Activated effector memory CD4-positive, alpha-beta T cell treated with anti-CD3 and anti-CD28 coated beads, Interleukin-2, amount 50 U/mL, for 16 hours (primary cell): ENCODE measurements at places on chromosomes 6 and 20.

- peak; percentile 62 for DNase-seq
Measured at GRCh38 chr20:63701329-63702035, 5.0 kb downstream of the TNFRSF6B start.

GRCh38 chr6:11969092-11969491 lies 43.0 kb upstream of the HIVEP1 start:
- no peak for DNase-seq

DNA sequence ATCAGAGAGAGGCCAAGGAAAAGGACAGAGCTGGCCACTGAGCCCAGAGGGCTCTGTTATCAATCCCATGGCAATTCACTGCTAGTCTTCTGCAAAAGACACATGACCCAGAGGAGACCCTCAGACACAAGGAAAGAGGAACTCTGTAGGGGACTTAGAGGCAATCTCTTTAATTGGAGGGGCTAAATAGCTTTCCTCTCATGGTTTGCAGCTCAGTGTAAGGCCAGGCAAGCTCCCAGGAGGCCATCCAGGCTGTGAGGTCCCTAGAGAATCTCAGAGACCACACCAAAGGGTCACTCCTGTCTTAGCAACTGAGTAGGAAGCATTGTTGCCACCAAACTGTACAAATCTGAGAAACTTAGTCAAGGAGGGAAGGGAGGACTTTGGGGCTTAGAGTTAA lies 10.0 kb upstream of the HLA-DOA start:
- no peak for DNase-seq

DNA sequence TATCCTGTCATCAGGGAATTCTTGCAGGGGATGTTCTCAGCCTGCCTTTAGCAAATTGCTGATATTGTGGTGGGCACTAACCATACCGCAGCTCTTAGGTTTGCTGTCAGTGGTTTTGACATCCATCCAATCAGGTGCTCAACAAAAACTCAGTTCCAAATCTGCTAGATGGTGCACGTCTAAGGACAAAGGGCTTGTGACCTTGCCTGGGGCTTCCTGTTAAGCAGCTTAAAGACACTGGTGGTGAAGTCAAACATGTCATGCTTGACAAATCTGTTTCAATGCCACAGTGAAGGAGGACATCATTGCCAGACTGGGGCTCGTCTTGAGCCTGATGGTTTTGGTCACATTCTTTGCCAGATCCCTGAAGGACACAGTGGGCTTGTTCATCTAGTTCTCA lies 179.8 kb upstream of the NOX3 start:
- DNase-seq: no peak

DNA sequence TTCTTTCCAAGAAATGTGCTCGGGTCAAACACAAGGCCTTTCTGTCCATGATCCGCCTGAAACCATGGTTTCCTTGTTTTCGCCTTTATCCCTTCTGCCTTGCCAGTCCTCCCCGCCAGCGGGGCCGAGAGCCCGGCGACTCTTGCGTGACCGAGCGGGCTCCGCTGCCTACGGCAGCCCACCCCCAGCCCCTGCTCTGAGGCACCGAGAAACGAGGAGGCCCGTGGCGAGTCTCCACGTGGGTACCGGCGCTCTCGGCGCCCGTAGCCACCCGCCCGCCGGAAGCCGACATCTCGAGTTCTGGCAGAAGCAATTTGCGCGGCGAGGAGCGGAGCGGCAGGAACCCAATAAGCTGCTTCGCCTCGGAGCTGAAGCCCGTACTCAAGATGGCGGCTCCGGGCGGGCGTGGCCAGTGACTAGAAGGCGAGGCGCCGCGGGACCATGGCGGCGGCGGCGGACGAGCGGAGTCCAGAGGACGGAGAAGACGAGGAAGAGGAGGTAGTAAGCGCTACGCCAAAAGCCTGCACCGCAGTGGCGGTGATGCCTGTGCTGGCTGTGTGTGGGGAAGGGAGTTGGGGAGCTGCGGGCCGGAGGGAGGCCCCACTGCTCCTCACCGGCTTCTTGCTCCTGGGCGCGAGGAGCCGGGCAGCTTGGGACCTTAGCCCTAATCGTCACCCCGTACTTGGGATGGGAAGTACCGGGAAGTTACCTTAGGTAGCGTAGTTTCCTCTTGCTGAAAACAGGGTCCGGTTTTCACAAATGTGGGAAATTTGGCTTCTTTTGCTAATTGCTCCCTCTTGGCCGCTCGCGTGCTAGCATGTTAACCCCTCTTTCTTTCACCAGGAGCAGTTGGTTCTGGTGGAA lies at the start of gene GTF3C6:
GTF3C6 (plus strand) TSS at position 378 of the 864 bp plus-strand sequence; CDS start at position 442, 64 bp downstream.
- DNase-seq: peak; percentile 98

GRCh38 chr20:34083781-34084180 lies 28.3 kb downstream of the EIF2S2 start:
- DNase-seq: no peak

- DNase-seq: no peak
Measured at GRCh38 chr6:13371421-13372072, 43.2 kb upstream of the TBC1D7 start.

GRCh38 chr6:135850882-135851281 lies 619 bp upstream of the PDE7B start:
- DNase-seq: no peak

DNA sequence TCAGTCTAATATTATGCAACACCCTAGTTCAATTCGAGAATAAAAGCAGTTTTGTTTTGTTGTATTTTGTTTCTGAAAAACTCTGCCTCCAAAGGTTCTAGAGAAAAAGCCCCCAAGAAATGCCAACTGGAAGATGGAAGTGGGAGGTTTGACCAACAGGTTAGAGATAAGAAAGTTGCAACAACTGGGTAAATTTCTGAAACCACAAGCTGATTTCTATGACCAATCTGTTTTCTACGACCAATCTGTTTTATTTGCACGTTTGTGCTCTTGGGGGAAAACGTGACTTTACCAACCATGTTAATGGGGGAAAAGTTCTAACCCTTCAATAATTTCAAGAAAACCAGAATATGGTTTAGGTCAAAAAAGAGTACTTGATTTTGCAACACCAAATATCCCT lies 173.2 kb downstream of the PDE7B start:
- DNase-seq: no peak

GRCh38 chr20:60263725-60264709 lies 305.8 kb downstream of the CDH26 start:
- DNase-seq: no peak

DNA sequence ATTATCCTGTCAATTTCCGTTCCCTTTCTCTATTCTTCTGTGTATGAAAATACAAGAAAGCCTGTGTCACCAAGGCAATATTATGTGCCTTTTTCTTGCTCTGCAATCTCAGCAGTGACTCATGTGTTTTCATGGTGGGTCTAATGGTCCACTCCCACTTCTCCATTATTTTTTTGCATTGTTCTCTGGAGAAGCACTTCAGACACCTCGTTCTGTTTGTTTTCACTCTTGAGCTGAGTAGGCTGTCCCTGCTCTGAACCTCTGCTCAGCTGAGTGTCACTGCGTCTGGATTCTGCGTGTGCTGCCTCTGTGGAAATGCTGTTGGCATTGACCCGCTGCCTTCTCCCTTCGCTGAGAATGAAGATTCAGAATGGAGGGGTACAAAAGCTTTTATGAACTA lies 230.6 kb downstream of the TMEM242 start:
- no peak for DNase-seq

- no peak for DNase-seq
Measured at GRCh38 chr6:97009781-97010492, 85.4 kb downstream of the KLHL32 start.

DNA sequence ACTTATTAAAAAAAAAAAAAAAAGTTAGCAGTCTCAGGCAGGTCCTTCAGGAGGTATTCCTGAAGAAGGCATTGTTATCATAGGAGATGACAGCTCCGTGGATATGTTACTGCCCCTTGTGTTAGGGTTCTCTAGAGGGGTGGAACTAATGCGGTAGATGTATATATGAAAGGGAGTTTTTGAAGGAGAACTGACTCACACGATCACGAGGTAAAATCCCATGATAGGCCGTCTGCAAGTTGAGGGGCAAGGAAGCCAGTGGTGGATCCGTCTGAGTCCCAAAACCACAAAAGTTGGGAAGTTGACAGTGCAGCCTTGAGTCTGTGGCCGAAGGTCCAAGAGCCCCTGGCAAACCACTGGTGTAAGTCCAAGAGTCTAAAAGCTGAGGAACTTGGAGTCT lies 103.4 kb downstream of the TULP4 start:
- no peak for DNase-seq

DNA sequence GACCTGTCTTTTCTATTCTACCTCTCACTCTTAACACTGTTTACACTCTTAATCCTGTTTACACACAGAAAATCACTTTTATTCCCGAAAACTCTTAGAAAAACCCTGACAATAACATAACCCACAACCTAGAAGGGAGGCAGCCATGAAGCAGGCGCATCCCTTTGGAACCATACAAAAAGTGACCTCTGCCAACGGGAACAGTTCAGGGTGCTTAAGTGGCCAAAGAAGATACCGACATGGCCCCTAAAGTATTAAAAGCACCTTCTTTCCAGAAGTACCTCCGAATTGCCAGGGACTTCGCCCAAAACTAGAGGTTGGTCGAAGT lies 490 bp downstream of the MMUT start:
- no peak for DNase-seq

GRCh38 chr20:14454296-14454695 lies 116.9 kb upstream of the FLRT3 start:
- no peak for DNase-seq

GRCh38 chr20:1108437-1108920 lies 9.9 kb upstream of the PSMF1 start:
- DNase-seq: peak; percentile 83

DNA sequence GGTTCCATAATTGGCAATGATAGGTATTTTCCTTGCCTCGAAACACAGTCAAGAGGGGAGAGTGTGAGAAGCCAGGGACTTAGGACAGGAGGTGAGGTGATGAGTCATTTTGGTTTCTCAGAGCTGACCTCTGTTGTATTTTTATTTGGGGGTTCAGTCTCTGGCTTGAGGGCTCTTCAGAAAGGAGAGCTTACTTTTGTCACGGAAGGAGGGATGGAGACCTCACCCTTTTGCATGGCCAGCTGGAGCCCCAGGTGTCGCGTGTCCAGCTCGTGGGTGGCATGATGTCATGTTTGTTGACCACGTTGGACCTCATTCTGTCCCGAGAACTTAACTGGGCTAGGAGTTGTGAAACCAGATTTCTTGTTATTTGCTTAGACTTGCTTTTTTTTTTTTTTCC lies 293.9 kb downstream of the QKI start:
- no peak for DNase-seq

- no peak for DNase-seq
Measured at GRCh38 chr20:11182720-11183119, 508.9 kb upstream of the JAG1 start.

GRCh38 chr6:37819802-37820717 lies 533 bp downstream of the ZFAND3 start:
- peak; percentile 82 for DNase-seq

GRCh38 chr6:158661156-158661685 lies 11.4 kb downstream of the SYTL3 start:
- DNase-seq: no peak

DNA sequence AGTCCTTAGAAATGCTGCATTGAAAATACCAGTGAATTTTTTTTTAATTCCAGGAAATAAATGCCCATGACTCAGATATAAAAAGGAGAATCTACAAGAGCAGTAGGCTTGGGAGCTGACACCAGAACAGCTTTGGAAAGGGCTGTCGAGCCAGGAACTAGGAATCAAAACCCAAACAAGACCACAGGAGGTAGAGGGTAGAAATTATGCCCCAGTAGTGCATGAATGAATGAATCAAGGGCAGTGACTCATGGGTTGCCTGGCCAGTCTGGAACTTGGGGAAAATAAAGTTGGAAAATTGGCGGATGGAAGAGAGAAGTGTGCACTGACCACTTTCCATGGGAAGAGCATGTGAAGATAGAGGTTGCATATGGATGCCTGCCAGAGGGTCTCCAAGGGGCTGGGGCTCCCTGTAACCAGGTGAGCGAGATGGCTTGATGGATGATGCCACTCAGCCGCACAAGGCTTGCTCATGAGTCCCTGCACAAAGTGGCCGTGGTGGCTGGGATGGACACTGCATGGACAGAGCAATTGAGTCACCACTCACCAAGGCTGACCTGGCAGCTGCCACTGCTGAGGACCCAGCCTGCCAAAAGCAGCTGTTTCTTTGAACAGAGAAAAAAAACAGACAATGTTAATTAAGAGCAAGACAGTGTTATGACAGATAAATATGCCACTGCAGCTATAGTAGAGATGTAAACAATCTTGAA lies 15.2 kb upstream of the MCCD1 start:
- DNase-seq: peak; percentile 54

- DNase-seq: peak; percentile 65
Measured at GRCh38 chr20:37651932-37652331, 41.9 kb upstream of the CTNNBL1 start.

- no peak for DNase-seq
Measured at GRCh38 chr6:166656230-166657151, 29.4 kb upstream of the RPS6KA2 start.

DNA sequence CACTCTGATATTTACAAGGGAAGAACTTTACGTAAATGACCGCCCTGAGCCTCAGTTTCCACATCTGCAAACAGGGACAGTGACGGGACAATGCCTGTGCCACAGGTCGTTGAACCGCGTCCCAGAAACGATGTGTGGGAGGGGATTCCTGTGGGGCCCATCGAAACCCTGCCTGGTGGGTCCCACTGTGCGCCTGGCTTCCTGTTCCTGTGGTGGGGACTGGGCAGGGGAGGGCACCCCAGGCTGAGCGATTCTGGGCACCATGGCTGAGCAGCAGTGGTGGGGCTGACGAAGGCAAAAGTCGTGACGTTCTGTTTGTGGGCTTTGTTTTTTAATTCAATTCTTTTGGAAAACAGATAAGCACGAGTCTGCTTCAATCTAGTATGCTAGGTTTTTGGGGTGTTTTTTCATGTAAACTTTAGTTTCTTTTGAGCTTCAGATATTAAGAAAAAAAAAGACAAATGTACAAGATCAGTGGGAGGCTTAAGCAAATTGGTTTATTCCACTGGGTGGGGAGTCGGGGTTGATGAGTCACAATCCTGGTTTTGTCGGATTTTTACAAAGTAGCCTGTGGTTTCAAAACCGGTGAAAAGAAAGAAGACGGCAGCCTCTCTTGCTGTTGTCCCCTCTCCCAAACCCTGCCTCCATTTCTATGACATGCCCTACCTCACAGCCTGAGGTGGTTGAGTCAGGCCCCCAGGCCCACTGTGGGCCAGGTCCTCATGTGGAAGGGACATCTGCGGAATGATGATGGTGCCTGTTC lies 40.4 kb downstream of the GNAS-AS1 start:
- DNase-seq: no peak

DNA sequence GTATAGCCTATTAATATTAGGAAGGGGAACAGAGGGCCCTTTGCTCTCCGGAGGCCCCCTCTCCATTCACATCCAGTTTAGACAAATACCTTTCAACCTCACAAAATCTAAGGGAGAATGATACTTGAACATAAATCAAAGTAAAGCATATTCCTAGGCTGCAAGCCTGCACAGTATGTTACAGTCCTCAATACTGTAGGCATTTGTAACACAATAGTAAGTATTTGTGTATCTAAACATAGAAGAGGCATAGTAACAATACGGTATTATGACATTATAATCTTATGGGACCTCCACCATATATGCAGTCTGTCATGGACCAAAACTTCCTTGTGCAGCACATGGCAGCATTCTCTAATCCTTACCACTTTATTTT lies 2.3 kb upstream of the TREM1 start:
- no peak for DNase-seq

GRCh38 chr6:5107341-5107740 lies 22.2 kb downstream of the PPP1R3G start:
- no peak for DNase-seq
